ENCODE measurements at places on chromosomes 7 and 10. TPM values are rescaled to one million over a fixed set of nuclear protein-coding genes. Genes with fewer than 3 reads are reported as not detected.
A peak's percentile ranks its signal among the peaks of the same experiment; 100 is the strongest.

DNA sequence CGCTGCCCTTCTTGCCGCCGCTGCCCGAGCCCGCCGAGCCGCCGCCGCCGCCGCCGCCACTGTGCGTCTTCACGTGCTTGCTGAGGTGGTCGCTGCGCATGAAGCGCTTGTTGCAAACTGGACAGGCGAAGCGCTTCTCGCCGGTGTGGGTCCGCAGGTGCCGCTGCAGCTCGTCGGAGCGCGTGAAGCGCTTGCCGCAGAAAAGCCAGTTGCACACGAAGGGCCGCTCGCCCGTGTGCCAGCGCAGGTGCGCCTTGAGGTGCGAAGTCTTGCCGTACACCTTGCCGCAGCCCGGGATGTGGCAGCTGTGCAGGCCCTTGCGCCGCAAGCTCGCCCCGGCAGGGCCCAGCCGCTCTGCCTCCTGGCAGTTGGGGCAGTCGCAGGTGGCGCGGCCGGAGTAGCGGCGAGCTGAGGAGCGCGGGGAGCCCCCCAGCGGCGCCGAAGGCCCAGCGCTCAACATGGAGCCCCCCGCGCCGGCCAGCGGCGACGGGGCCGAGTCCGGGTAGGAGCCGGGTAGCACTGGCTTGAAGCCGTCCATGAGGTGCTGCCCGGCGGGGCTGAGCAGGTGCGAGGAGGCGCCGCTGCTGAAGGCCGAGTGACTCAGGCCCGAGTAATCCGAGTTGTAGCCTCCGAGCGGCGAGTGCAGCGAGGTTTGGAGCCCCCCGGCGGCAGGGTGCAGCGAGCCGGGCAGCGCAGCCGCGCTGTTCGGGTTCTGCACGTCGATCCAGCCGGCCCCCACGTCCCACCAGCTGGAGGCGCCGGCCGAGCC lies 2.1 kb downstream of the SP8 start:
- no peak for DNase-seq

GRCh38 chr10:90575125-90575524 lies 282.7 kb downstream of the HTR7 start:
- no peak for DNase-seq

DNA sequence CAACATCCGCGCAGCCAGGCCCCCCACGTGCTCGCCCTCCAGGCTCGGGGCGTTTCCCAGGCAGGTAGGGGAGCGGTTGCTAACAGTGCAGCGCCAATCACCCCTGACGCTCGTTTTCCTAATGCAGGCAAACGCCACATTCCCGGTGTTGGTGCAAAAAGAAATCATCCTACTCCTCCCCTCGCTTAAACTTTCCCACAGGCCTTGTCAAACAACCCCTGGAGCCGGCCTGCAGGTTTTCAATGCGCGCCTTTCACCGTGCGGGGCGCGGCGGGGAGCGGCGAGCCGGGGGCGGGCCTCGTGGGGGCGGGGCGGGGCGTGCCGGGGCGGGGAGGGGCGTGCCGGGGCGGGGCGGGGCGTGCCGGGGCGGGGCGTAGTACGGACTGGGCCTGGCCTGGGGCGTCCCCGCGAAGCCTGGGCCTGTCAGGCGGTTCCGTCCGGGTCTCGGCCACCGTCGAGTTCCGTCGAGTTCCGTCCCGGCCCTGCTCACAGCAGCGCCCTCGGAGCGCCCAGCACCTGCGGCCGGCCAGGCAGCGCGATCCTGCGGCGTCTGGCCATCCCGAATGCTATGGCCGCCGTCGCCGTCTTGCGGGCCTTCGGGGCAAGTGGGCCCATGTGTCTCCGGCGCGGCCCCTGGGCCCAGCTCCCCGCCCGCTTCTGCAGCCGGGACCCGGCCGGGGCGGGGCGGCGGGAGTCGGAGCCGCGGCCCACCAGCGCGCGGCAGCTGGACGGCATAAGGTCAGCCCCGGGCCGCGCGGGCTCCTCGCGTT lies at the start of gene ECHDC3:
ECHDC3 (plus strand) TSS at position 374 of the 770 bp plus-strand sequence; CDS start at position 569, 195 bp downstream.
- DNase-seq: peak; percentile 82

DNA sequence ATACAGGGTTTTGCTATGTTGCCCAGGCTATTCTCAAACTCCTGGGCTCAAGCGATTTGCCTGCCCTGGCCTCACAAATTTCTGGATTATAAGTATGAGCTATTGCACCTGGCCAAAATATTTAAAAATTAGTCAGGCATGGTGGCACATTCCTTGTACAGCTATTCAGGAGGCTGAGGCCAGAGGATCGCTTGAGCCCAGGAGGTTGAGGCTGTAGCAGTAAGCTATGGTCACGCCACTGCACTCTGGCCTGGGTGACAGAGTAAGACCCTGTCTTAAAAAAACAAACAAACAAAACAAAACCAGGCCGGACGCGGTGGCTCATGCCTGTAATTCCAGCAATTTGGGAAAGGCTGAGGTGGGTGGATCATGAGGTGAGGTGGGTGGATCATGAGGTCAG lies 14.5 kb upstream of the SIRT1 start:
- no peak for DNase-seq

DNA sequence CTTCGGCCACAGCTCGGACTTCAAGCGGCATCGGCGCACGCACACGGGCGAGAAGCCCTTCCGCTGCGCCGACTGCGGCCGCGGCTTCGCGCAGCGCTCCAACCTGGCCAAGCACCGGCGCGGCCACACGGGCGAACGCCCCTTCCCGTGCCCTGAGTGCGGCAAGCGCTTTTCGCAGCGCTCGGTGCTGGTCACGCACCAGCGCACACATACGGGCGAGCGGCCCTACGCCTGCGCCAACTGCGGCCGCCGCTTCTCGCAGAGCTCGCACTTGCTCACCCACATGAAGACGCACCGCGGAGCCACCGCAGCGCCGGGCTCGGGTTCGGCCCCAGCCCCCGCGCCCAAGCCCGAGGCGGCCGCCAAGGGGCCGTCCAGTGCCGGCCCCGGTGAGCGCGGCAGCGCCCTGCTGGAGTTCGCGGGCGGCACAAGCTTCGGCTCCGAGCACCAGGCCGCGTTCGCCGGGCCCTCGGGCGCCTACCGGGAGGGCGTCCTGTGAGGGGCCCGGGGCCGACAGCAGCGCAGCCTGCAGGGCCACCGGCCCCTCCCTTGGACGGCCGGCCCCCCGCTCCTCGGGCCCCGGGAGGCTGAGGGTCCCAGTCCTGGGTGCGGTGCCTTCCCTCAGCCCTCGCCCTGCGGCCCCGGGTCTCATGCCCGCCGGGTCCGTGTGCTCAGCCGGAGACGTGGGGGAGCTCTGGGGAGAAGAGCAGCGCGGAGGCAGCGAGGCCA lies 17.2 kb downstream of the ZNF316 start:
- DNase-seq: no peak

GRCh38 chr10:99648717-99649116 lies 10.6 kb upstream of the ENTPD7 start:
- no peak for DNase-seq

DNA sequence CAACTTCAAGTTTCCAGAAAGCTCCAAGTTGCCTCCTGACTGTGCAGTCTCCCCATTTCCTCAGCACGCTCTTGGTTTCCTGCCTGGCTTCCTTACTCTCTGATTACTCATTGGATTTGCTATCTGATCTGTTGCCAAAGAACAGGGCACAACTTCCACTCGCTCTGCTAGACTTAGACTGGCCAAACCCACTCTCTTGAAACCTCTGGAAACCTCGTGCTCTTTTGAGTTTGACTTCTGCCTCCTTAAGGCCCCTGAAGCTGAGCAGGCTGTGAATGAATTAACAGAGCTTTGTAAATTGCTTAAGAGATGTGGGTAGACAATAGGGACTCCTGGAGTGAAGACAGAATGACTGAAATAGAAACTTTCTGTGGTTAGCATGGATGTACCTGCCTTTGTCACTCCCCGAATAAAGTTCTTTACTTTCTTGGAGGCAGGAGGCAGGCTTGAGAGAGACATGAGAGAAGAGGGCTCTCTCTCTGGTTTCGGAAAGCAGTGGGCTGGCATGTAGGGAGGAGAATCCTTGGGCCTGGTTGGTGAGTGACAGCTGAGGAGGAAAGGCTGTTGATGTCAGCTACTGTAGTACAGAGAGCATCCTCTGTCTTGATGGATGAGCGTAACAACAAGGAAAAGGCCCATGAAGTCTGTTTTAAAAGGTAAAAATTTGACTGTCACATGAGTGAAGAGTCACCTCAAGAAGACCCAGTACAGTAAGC lies 70.8 kb downstream of the CHN2 start:
- DNase-seq: no peak

SPDYE17 gene
- total RNA-seq: not detected

TRUB1 gene
- 11.2 TPM for total RNA-seq

Data from sciatic nerve (tissue), 2 donors.